Activated naive CD4-positive, alpha-beta T cell treated with anti-CD3 and anti-CD28 coated beads for 36 hours (primary cell): ENCODE measurements at places on chromosomes 7 and 10. TPM values are rescaled to one million over a fixed set of nuclear protein-coding genes. Genes with fewer than 3 reads are reported as not detected.

DNA sequence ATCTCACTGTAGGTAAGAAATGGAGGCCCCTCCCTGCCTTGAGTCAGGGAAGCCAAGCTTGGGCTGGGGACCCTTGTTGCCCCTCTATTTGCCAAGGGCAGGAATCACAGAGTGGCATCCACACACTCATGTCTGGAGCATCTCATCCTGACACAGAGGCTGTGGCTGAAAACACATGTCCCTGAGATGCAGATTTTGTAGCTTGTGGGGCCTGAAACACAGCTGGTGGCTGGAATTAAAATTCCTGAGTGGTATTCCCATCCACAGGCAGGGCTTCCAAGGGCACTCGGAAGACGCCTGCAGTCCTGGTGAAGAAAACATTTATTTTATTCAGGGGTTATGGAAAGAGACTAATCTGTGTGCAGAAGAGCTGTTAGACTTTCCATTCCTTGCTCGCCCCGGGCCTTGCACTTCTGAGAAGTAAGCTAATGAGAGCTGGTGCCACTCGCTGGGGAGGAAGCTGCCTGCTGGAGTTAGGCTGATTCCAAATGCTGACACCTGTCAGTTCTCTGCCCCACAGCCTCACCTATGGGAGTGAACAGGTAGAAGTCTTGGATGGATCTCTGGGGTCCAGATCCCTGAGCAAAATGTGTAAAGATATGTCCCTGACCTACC is 36.0 kb downstream of the C10orf120 start:
- no peak for DNase-seq

GRCh38 chr7:68789597-68789996 is 808.7 kb upstream of the AUTS2 start:
- no peak for DNase-seq

GRCh38 chr10:42475168-42476098 is 162.9 kb downstream of the ZNF33B start:
- no peak for DNase-seq

GRCh38 chr7:49783446-49783845 is 10.0 kb downstream of the VWC2 start:
- no peak for DNase-seq

DNA sequence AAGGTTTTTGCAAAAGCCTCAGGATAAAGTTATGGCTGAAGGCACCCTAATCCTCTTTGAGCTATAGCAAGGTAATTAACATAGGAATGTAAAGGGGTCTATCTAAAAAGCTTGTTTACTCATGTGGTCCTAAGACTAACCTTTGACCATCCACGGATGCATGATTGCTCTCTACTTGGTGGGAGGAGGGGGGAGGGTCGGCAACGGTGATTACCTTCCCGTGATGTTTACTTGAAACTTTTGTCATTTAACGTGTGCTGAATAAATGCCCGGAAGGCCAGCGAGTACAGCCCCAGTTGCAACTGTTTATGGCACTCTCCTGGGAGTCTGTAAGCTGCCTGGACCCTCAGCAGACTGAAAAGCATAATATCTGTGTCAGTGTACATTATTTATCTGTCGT is 78.9 kb upstream of the GPR22 start:
- DNase-seq = no peak

GRCh38 chr10:119162452-119163092 is 2.9 kb downstream of the SFXN4 start:
- no peak for DNase-seq

- no peak for DNase-seq
Measured at GRCh38 chr10:49058463-49059255, 56.7 kb downstream of the VSTM4 start.

- DNase-seq = no peak
Measured at GRCh38 chr10:110527731-110528171, 30.0 kb downstream of the DUSP5 start.

- DNase-seq = peak; percentile 54
Measured at GRCh38 chr10:95445837-95446486, 115.2 kb downstream of the SORBS1 start.

- DNase-seq = no peak
Measured at GRCh38 chr7:945556-946255, 8.8 kb downstream of the ADAP1 start.

GRCh38 chr10:13637303-13637856 is 50.6 kb downstream of the PRPF18 start:
- no peak for DNase-seq

DNA sequence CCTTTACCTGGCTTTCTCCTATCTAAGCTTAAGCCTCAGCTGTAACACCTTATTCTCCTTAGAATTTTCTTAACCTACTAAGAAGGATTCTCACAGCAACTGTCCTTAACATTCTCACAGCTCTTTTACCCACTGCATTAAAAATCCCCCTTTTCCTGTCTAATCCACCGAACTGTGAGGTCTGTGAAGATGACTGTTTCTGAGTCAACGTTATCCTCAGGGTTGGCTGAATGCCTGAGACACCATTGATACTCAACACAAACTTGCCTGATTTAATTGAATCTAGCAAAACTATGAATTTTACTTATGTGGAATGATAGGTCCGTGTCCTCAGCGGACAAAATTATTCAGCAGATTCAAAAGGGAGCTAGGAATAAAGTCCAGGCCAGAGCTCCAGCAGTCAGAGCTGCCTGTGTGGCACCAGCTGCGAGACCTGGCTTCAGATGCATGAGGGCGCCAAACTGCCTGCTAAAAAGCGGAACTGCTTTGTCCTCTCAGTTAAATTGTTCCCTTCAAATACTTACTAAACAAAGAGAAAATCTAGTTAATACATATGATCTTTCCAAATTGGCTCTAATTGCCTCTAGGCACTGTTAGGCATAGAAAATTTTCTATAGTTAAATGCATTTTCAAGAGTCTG is 33.4 kb upstream of the VWDE start:
- no peak for DNase-seq

DNA sequence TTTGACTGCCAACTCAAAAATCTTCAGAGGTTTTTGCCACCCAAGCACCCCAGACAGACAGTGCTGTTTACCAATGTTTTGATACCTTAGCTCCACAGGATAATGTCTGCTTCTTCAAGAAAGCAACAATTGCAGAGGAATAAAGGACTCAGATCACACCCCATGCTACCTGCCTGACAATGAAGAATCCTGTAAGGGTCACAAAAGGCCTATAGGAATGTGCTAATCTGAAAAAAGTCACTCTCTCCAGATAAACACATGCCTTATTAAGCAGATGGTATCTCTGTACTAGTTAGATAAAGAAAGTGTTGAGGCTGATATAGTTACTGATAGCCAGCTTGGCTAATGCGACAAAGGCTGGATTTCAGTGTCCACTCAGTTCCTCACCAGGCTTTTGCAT is 1076.7 kb upstream of the SORCS1 start:
- DNase-seq = no peak

- peak; percentile 53 for DNase-seq
Measured at GRCh38 chr10:48289501-48290238, 15.2 kb upstream of the FRMPD2 start.

- DNase-seq = no peak
Measured at GRCh38 chr7:108017776-108018151, 14.8 kb upstream of the LAMB1 start.

- DNase-seq = peak; percentile 52
Measured at GRCh38 chr7:138886501-138886917, 88.5 kb upstream of the ATP6V0A4 start.

GRCh38 chr10:97796651-97797050 is 24.9 kb upstream of the SFRP5 start:
- DNase-seq = peak; percentile 65

GRCh38 chr7:101138213-101138870 is 11.4 kb downstream of the SERPINE1 start:
- peak; percentile 96 for DNase-seq

DNA sequence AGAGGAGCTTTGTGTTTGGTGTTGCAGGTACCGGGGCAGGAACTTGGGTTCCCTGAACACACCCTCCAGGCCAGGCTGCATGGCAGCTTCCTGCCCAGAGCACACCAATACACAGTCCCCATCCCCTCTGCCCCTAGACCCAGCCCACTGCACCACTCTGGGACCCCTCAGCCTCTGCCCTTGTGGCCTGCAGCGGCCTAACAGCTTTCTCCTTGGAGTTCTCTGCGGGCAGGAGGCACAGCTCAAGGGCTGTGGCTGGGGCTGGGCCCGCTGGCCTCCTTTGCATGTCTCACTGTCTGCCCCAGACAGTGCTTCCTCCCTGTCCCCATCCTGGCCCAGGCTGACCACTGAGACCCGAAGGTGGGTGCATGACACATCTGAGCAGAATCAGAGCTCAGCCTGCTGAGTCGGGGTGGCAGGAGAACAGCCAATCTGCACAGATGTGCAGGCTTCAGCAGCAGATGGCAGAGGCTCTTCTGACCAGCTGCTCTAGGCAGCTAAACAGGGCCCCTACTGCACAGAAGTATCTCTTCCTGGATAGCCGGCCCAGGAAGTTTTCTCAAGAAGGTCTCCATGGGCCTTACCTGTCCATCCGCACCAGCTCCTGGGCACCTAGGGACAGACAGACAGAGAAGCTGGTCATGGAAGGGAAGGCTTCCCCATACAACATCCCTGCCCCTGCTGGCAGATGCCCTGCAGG is 20.8 kb downstream of the VSIR start:
- DNase-seq = no peak

GRCh38 chr7:101186844-101187428 is 6.8 kb upstream of the NAT16 start:
- no peak for DNase-seq

GRCh38 chr10:113503930-113504329 is 48.9 kb upstream of the HABP2 start:
- DNase-seq = no peak

DNA sequence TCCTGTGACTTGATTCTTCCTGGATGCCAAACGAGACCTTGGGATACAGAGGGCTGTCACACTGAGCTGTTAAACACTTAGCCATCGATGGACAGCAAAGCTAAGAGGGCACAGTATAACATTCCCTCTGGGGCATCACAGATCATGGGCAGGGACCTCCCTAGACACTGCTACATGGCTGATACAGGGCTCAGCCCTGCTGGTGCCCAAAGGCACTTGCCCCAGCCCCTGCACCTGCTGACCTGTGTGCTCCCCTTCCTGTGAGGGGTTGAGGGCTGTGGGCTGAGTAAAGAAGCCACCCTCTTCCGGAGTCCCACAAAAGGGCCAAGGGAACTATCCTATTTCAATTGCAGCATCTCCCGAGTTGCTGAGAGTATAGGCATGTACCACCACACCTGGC is 337.9 kb downstream of the EXOC4 start:
- DNase-seq = no peak

COL17A1 gene
- total RNA-seq = not detected

VPS26A gene
- 26.2 TPM for total RNA-seq

CCDC7 gene
- total RNA-seq = 8.9 TPM

UBE2D1 gene
- total RNA-seq = 9.3 TPM

MACC1 gene
- 0.05 TPM for total RNA-seq

AGAP9 gene
- total RNA-seq = 7.9 TPM

CABCOCO1 gene
- not detected for total RNA-seq
